ENCODE measurements at places on chromosomes 5 and 9.

GRCh38 chr5:8961219-8961618, 584.7 kb downstream of the SEMA5A start:
- no peak overlapping the region for H3K27ac ChIP-seq
- H3K4me3 ChIP-seq, result no peak overlapping the region

- H3K27me3 ChIP-seq, result no peaks in the 10 kb centered on the region
- H3K36me3 ChIP-seq, result no peaks in the 10 kb centered on the region
- no peak for DNase-seq
- no peak overlapping the region for H3K4me3 ChIP-seq
- peaks cover 3% of the 10 kb centered on the region for H3K4me1 ChIP-seq
Observed at GRCh38 chr9:83569326-83569725, 31.1 kb upstream of the FRMD3 start.

DNA sequence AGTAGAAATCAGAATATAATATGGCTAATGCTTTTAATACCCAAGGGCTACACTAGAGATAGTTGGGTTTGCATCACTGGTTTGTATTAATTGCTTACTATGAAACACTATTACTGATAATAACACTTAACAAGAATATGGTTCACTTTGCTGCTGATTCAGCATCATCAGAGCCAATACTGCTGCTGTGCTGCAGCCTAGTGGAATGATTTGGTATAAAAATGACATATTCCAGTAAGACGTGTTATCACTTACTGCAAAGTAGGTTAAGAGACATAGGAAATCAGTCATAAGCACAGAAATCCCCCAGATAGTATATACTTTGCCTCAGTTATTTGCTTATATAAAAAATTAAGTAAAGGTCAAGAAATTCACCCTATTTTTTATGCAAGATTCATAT, 2.8 kb downstream of the CDH10 start:
- DNase-seq, result no peak
- no peaks in the 10 kb centered on the region for H3K36me3 ChIP-seq
- no peak overlapping the region for H3K27ac ChIP-seq
- no peaks in the 10 kb centered on the region for H3K27me3 ChIP-seq

- no peaks in the 10 kb centered on the region for H3K4me1 ChIP-seq
- H3K27me3 ChIP-seq, result no peaks in the 10 kb centered on the region
- no peak overlapping the region for H3K27ac ChIP-seq
- no peak overlapping the region for H3K4me3 ChIP-seq
Observed at GRCh38 chr5:37710965-37711364, 128.9 kb downstream of the GDNF start.

GRCh38 chr5:172543484-172544298, 89.4 kb upstream of the SH3PXD2B start:
- no peak overlapping the region for H3K4me3 ChIP-seq
- DNase-seq, result no peak
- H3K4me1 ChIP-seq, result no peaks in the 10 kb centered on the region

DNA sequence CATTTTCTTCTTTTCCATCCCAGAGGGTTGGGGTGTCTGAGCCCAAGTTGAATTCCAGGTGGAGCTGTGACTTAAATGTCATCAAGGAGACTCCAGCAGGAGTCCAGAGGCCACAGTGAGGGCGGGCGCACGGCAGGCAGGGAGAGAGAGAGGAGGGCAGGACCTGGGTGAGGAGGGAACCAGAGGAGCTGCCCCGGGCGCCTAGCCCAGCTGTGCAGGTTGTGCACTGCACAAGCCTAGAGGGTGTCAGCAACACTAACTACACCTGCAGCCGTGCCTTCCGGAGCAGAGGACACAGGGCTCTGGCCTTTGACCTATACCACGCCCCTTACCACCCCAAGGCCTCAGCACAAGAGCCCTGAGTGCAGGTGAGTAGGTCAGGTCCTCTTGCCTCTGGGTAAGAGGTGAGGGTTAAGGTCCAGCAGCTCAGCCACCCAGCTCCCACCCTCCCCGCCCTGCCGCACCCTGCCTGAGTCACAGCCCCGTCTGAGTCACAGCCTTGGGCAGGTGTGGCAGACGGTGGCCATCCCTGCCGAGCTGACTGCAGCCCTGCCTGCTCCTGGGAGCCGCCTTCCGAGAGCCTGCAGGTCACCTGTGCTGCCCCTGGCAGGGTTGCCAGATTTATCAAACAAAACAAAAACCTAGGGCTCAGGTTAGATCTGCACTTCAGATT, 6.4 kb upstream of the AGPAT2 start:
- no peak overlapping the region for H3K27ac ChIP-seq
- H3K36me3 ChIP-seq, result no peaks in the 10 kb centered on the region
- peaks cover 6% of the 10 kb centered on the region for H3K27me3 ChIP-seq
- H3K4me3 ChIP-seq, result no peak overlapping the region
- no peak for DNase-seq

Measured in activated CD4-positive, alpha-beta T cell treated with anti-CD3 and anti-CD28 coated beads, Interleukin-2, amount 10 ng/mL, durations not matched to agents 7 days and 5 days (primary cell).